ENCODE measurements at places on chromosomes 3 and 15.

DNA sequence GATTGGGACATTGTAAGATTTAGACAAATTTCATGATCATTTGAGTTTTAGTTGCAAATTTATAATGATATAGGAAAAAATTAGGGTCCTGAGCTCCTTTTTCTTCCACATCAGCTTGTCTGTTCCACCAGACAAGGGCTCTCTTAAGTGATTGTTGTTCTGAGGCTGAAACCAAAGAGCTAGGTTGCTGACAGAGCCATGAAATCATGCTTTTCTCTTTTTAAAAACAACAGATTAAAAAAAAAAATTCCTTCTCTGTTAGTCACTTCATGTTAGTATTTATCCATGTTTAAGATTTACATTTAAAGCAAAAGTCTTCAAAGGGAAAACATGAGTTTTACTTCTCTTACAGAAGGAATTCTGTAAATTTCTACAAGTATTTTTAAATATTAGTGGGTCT is 56.8 kb downstream of the ATP2C1 start:
- no peak for DNase-seq

GRCh38 chr3:151135541-151136337 is 50.3 kb downstream of the MED12L start:
- peak; percentile 56 for DNase-seq

DNA sequence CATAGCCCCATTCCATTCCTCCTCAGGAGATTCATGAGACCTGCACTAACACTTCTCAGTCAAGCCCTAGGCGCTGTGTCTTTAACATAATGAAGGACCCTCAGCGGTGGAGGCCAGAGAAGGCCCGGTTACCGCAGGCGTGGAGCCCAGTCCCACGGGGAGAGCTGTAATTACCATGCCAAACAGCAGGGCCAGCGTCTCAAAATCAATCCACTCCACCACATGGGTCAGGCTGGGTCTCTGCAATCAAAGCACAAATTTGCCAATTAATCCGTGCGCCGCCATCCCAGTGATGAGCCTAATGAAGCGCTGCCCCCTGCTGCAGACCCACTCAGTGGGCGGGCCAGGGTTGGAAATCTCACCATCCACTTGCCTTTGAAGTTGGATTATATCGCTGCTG is 109.7 kb downstream of the OCA2 start:
- DNase-seq = no peak

GRCh38 chr3:65473736-65474135 is 565.0 kb downstream of the MAGI1 start:
- DNase-seq = no peak

DNA sequence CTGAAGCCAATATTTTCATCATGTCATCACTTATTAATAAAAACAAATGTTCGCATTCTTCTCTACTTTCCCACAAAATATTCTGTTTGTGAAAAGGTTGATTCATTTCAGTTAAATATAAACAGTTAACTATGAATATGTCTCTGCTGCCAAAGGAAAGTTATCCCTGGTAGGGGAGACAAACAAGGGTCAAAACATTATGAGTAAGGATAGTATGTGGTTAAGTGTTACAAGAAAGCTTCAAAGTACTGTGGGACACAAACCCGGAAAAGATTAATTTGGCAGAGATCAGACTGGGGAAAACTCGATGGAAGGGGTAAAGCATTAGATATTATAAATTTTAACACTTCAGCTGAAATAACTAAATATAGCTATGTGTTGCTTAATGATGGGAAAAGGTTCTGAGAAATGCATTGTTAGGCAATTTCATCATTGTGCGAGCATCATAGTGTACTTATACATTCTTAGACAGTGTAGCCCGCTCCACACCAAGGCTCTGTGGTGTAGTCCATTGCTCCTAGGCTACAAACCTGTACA is 436.5 kb upstream of the TBL1XR1 start:
- no peak for DNase-seq

DNA sequence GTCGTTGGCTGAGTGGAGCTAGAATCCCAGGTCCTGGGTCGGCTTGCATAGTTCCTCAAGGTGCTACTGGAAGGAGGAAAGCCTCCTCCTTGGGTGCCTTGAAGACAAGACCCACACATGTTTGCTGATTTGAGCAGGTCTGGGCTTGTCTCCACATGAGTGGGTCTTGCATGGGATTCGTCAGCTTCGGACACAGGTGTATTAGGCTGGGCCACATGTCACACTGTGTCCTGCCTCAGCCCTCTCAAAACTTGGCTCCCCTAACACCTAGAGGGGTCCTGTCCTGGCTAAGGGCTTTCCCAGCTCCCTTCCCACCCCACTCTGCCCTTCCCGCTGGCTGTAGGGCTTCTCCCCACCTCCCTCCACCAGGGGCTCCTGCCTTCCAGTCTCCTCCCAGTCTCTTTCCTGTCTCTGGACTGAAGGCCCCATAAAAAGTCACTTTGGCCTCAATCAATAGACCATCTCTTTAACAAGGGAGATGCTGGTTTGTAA is 73.0 kb upstream of the ADPGK start:
- DNase-seq = no peak

- DNase-seq = no peak
Observed at GRCh38 chr3:108546692-108547091, 36.3 kb upstream of the MYH15 start.

DNA sequence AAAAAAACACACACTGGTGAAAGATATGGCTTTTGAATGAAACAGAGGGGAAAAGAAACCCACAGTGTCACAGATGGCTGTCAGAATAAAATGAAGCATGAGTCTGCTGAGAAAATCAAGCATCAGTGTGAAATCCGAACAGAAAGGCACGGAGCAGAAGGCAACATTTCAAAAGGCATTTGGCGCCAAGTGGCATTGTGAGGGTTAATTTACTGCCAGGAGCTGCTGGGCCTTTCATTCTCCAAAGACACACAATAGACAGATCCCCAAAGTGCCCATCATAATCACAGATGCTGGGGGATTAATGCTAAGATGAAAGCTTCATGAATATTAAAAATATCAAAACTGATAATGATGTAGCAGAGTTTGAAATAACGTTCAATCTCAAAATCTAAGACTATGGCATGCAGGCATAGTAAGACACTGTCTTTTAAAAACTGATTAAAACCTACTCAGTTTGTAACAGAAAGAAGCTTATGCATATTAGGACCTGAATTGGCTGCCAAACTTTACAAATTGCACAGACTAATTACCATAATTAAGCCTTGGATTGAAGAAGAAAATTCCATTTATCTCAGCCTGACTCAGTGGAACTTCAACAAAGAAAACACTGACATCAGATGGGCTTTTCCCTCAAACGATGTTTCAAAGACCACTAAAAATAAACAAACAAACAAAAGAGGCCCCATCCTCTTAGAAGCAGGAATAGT is 589.2 kb downstream of the ROBO1 start:
- DNase-seq = no peak

- no peak for DNase-seq
Observed at GRCh38 chr15:98009169-98009568, 48.7 kb downstream of the ARRDC4 start.

DNA sequence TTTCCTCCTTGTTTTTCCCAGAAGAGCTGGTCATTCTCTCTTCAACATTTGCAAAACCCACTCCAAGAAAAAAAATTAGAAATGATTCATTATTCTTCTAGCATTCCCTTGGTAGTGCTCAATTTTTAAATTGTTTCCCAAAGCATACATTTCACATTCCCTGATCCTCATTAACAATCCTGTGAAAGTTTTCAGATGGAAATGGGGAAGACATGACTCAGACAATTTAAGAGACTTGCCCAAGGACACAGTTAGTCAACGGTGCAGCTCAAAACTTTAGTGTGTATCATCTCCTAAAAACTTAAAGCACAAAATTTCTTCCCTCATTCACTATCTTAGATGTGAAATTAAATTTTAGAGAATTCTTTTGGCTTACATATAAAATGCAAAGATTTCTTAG is 17.1 kb upstream of the ABI3BP start:
- no peak for DNase-seq

GRCh38 chr3:45765958-45766357 is 30.4 kb downstream of the SLC6A20 start:
- no peak for DNase-seq

GRCh38 chr15:90249203-90249863 is at the start of gene TTLL13:
Gene TTLL13, plus strand, starts transcription at chr15:90249556. Its CDS starts 1,075 bp downstream, at chr15:90250631.
- DNase-seq = peak; percentile 70

DNA sequence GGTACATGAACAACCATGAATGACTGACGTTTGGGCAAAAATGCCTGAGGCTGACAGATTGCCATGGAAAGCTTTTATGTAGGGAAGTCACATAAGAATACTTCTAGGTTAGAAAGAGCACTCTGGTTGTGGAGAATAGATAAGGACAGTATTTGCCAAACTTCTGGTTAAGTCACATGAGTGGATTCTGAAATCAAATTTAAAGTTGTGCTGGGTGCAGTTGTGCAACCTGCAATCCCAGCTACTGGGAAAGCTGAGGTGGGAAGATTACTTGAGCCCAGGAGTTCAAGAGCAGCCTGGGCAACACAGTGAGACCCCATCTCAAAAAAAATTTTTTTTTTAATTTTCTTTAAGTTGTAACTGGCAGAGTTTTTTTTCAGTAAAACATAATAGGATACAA is 7.2 kb upstream of the ZNF148 start:
- no peak for DNase-seq

DNA sequence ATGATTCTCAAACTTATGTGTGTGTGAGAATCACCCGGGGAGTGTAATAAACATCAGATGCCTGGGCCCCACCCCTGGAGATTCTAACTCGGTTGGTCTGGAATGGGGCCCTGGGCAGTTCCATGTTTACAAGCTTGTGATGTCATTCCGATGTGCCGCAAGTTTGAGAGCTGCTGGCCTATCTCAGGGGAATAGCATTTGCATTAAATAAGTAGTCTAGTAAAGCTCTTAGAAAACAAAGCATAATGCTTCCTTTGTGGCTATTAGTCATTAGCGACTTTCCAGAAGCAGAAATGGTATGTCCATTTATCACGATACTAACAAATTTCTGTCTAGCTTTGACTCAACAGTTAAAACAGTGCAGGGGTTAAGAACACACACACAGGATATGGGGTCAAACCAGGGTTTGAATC is 20.9 kb downstream of the PGBD4 start:
- DNase-seq = no peak

DNA sequence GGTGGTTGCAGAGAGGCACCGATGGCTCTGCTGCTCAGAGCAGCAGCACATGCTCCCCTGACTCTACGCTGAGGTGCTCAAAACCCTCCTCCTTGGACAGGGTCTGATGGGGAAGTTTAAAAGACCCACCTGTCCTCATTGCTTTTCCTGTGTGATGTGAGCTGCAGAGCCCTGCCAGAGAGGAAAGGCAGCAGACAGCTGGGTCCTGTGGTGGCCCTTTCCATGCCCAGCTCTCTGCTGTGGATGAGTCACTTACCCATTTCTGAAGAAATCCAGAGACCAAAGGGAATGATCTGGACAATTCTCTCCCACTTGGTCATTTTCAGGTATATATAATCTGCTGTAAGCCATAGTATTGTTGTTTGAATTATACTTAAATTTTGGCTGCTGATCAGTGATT is 121.7 kb downstream of the CHDH start:
- no peak for DNase-seq

DNA sequence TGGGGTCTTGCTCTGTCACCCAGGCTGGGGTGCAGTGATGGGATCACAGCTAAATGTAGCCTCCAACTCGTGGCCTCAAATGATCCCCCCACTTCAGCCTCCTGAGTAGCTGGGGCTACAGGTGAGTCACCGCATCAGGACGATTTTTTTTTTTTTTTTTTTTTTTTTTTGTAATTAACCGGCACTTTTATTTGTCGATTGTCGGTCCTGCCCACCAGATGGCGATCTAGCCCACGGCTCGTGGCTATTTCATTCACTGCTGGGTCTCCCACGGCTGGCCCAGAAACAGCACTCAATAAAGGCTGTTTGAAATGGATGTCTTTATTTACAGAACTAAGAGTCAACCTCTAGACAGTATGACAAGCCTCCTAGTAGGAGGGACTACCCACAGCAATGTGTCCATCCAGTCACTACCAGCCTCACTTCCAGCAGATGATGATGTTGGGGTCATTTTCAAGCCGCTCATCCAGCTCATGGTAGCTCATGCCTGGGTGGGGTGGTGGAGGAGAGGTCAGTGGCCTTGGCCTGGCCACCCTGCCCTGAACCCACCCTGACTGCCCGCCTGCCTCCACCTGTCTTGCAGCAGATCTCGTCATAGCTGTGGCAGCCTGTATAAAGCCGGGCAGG is 1.8 kb upstream of the ZMYND10 start:
- DNase-seq = peak; percentile 73

DNA sequence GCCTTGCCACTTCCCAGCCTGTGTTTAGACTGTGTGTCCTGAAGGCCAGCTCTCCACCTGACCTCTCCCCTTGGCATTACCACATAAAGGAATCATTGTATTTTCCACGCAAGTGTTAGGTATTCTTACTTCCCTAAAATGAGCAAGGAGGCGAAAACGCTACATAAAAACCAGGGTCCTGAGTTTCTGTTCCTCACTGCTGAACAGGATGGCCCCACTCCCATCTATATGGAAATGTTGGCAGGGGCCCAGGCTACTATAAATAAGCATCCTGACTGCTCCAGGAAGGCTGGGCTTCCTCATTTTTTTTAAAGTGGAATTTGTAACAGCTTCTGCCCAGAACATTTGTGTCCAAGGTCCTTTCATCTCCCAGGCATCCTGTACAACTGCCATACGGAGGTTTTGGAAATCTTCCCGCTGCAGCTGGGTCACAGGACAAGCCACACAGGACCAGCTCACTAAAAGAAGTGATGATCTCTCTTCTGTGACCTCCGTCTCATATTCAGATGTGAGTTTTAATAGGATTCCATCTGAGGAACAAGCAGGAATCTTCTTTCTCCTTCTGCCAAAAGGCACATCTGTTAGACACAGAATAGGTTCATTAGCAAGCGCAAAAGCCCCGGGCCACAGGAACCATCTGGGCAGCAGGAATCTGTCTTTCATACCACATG is 56.4 kb upstream of the LIMD1 start:
- DNase-seq = no peak

DNA sequence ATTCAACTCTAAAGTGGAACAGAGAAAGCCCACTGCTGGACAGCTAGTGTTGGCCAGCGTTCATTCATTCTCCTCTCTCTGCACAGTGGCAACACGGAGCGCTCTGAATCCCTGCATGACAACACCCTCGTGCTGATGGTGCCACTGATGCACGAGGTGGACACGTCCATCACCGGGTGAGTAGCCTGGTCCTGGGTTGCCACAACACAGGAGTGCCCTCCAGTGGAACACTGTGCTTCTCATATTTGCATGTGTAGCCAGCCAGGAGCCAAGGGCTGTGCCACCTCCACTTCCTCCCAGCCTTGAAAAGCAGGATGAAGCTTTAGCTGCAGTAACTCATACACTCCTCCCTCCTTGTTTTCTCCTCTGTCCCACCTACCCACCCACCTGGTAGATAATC is 120.0 kb upstream of the CTDSPL start:
- no peak for DNase-seq

- DNase-seq = no peak
Observed at GRCh38 chr3:121996441-121996840, 25.6 kb downstream of the ILDR1 start.

DNA sequence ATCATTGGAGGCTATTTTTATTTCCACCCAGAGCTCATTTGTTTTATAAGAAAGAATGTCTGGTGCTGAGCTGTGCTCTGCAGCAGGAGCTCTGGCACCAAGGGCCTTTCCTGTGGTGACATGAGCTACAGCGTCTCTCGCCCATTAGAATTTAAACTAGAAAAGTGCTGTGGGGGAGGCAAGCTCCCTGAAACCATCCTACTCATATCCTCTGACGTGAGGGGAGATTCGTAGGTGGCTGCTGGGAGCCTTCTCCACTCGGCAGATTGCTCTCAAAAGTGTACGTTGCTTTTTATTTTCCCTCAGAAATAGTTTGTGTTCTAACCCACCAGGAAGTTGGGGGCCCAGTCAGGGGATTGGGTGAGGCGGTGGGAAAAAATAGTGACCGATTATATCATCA is 76.3 kb upstream of the ARHGEF3 start:
- peak; percentile 45 for DNase-seq

GRCh38 chr15:93454788-93455187 is 365.8 kb upstream of the RGMA start:
- no peak for DNase-seq
